ENCODE measurements at places on chromosomes 2 and 18.
A peak's percentile ranks its signal among the peaks of the same experiment; 100 is the strongest.

- no peak for DNase-seq
Measured at GRCh38 chr18:63606526-63606925, 19.4 kb downstream of the SERPINB13 start.

DNA sequence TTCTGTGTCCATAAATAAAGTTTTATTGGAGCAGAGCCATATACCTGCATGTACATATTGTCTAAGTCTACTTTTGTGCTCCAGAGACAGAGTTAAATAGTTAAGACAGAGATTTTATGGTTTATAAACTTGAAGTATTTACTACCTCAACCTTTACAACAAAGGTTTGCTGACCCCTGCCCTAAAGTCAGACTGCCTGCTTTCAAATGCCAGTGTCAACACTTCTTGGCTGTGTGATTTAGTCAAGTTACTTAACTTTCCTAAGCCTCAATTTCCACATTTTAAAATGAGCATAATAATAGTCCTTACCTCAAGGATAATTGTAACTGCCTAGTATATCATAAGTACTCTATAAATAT lies 44.4 kb upstream of the ITPRID2 start:
- no peak for DNase-seq

DNA sequence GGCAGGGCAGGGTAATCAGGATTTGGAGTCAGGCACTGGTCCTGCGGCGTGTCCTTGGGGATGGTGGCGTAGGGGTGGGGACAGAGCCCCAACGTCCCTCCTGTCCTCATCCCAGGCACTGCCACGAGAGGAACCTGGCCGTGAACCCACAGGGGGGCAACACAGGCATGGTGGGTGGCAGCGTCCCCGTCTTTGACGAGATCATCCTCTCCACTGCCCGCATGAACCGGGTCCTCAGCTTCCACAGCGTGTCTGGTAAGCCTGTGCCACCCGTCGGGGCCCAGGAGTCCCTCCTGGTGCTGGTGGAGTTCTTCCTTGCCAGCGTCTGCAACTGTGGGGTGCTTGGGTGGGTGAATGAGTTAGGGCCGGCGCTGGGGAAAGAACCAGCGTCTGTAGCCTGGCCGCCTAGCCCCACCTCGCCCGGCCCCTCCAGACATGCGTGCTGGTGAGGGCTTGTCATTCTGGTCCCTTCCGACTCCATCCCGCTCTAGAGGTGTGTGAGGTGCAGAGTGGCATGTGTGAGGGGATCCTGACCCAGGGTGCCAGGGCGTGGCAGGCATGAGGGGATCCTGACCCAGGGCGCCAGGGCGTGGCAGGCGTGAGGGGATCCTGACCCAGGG lies 8.0 kb downstream of the D2HGDH start:
- DNase-seq = no peak

DNA sequence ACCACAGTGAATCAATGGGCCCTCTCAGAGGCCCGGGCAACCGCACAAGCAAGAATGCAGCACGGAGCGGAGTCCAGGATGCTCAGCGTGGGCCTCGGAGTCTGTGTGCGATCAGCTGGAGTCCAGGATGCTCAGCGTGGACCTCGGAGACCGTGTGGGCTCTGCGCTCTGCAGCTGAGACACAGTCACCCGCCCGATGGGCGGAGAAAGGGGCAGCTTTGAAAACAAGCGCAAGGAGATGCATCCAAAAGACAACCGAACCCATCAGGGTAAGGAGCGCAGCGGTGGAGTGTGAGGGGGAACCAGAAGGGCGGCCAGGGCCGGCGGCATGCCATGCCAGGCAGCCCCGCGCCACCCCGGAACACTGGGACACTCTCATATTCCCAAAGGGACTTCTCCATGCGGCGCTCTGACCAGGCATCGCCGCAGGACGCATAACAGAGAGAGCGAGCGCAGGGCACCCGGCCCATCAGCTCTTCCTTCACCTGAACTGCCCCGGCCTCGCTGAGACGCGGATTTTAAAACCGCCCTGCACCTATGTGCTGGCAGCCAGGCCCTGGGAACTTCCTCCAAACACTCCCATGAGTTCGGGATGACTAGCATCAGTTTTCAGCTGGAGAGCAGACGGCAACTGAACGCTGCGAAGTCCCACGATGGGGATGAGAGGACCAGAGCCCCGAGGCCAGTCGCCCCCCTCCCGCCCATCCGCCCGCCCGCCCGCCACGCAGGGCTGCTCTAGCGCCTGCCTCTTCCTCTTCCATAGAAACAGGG lies 44.7 kb downstream of the MC5R start:
- peak; percentile 52 for DNase-seq

- no peak for DNase-seq
Measured at GRCh38 chr2:35174845-35175244, 1180.7 kb upstream of the CRIM1 start.

GRCh38 chr18:74694436-74694835 lies 96.8 kb downstream of the ZNF407 start:
- no peak for DNase-seq

DNA sequence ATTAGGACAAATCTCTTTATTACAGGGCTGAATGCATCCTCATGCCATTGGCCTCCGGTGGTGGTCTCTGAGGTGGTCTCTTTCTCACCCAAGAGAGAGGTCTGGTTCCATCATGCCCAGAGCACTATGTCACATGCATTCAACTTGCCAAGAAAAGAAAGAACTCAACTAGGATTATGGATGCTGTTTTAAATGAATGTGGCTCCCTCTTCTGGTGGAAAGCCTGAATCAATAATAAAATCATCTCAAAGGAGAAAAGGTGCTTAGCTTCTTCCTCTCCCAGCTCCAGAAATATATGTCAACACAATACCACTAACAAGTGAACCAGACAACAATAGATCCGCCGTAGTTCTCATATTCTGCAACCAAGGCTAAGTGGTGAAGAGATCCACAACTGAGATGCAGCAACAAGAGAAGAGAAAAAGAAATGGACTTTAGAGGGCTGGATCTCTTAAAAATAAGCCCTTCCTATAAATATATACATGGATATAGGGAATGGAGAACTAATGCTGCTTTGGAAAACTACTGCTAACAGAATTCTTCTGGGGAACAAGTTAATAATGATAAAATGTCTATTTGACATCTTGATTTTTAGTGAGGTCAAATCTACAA lies 396.8 kb downstream of the NCKAP5 start:
- no peak for DNase-seq
